ENCODE measurements at places on chromosomes 12 and 14.

DNA sequence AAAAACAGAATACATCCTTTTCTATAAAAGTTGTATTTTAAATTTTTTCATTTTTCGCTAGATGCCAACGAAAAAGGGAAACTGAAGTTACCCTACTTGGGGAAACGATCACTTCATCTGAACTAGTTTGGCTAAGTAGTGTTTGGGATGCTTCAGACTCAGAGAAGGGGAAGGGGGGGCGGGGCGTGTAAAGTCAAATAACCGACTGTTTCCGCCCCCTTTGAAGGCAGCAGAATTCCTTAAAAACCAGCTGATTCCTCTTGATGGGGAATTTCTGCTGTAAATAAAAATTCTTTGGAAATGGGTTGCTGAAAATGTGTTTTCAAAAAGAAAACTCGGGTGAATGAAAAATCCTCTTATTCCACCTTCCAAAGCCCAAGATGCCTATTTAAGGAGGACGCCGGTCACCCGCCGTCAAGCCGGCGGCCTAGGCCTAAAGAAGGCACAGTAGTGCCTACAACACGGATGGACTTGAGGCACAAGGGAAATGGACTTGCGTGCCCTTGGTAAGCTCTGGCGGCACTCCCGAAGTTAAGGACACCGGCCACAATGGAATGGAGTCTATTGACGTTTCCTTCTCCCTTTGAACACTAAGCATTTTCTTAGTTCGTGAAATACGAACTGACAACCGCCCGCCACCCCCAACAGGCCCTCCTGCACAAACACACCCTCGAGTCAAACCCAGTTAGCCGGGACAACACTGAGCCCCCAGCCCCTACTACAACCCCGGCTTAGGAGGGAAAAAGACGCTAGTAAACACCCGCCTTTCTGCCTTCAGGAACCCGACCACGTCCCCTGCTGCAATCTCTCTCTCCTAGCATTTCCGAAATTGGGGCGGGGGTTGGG is 1.9 kb downstream of the ATXN2 start:
- DNase-seq: peak; percentile 54

- no peak for DNase-seq
Observed at GRCh38 chr12:54858562-54858961, 4.2 kb downstream of the MUCL1 start.

DNA sequence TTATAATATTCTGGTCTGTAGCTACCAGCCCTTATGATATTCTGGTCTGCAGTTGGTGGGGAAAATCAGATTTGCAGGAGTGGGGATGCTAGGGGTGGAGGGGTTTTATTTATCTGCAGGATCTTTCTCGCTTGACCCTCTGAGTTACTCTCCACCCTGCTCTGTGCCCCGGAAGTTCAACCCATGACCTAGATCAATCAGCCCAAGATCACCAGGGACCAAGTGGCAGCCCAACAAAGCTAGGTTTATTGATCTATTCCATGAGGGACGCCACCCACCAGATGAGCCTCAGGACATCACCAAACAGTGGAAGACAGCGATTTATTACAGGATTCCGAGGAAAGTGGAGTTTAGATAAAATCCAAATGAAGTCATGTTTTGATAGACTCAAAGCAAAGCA is 25.8 kb upstream of the C12orf76 start:
- DNase-seq: no peak

- no peak for DNase-seq
Observed at GRCh38 chr12:47121146-47121545, 41.4 kb upstream of the AMIGO2 start.

GRCh38 chr12:102388469-102388868 is 91.9 kb downstream of the IGF1 start:
- no peak for DNase-seq

DNA sequence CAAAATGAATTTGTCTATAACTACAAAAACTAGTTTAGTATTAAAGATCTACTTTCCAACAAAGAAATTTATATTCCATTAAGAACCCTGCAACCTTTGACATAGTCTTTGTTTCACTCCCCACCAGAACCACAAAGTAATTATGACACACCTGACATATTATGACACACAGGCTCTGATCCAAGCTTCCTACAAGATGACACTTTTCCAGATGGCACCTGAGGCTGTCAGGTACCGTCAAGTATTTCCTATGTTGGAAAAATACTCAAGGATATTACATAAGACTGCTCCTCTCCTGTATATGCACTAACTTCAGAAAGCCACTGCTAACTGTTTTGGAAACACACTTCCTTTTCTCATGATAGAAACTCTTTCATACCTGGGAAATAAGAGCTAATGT is 38.9 kb downstream of the STXBP6 start:
- no peak for DNase-seq

DNA sequence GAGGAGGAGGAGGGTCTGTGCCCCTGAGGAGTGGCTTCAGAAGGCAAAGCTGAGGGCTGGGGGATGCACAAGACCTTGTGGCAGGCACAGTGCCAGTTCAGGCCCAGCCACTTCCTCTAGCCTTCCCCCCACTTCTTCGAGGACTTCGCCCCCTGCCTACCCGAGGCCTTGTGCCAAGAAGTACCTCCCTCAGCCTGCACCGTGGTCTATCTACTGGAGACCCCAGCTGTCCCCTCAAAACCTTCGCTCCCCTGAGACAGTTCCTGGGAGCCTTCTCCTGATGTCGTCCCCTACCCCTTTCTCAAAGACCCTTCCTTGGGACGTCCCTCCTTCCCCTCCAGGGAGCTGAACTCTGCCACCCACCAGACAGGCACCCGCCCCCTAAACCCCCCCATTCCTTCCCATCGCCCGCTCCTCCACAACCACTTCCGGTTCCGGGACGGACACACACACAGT is 604 bp downstream of the ZNF384 start:
- DNase-seq: peak; percentile 41

DNA sequence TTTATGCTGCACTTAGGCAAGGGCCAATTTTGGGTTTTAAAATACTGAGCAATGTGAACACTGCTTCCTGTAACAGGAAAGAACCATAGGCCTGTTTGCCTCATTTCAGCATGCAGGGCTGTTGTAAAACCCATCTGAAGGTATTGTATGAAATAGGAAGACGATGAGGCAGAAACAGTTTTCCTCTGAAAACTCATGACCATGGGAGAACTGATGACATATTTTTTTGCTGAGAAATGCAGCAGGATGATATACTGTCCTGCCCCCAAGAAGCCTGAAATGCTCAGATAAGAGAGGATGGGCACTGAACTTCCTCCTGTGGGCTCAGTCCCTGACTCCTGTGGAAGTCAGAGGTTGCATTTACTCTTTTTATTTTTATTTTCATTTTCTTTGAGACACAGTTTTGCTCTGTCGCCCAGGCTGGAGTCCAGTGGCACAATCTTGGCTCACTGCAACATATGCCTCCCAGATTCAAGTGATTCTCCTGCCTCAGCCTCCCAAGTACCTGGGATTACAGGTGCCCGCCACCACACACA is 17.4 kb downstream of the PYGL start:
- no peak for DNase-seq

DNA sequence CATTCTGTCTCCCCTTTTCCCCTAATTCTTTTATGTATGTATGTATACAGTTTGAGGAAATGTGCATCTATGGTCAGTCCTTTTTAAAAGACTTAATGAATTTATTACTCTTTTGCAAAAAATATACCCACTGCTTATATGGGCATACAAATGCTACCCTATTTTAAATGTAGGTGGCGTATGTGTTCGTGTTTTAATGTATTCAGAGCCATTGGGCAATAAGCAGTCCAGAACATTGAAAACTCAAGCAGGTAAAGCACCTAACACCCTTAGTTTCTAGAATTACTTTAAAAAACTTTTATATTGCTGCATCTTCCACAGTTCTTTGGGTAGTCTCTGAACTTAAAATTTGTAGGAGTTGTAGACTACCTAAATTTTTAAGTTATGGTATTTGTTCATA is 42.6 kb upstream of the A2ML1 start:
- no peak for DNase-seq

GRCh38 chr14:95068080-95068479 is 89.2 kb downstream of the DICER1 start:
- no peak for DNase-seq

GRCh38 chr14:77882636-77883035 is 82.7 kb downstream of the ADCK1 start:
- peak; percentile 21 for DNase-seq

GRCh38 chr14:50762001-50762930 is 68.7 kb downstream of the NIN start:
- no peak for DNase-seq

- no peak for DNase-seq
Observed at GRCh38 chr12:71683633-71684032, 2.2 kb upstream of the TMEM19 start.

GRCh38 chr12:52825961-52826360 is 8.2 kb downstream of the KRT79 start:
- DNase-seq: no peak

- no peak for DNase-seq
Observed at GRCh38 chr12:15733136-15733535, 56.1 kb downstream of the EPS8 start.

- no peak for DNase-seq
Observed at GRCh38 chr12:21553329-21553675, 27.2 kb downstream of the SPX start.

Measured in mucosa of gallbladder (tissue), 1 donor.